Peyer's patch (tissue), 4 donors: ENCODE measurements at places on chromosomes 12 and 14. TPM values are rescaled to one million over a fixed set of nuclear protein-coding genes. Genes with fewer than 3 reads are reported as not detected.

The TAMALIN gene
- total RNA-seq = 1.2 TPM

The NPAS3 gene
- 2.1 TPM for total RNA-seq

The ITGB7 gene
- total RNA-seq = 4.8 TPM

The NDRG2 gene
- total RNA-seq = 130 TPM

The PSME2 gene
- total RNA-seq = 119 TPM

The WNT1 gene
- total RNA-seq = not detected

The HOXC4 gene
- total RNA-seq = 1.9 TPM

The ADCY4 gene
- 12.1 TPM for total RNA-seq

The KRT73 gene
- 0.40 TPM for total RNA-seq

The SLCO1B1 gene
- total RNA-seq = not detected

The REP15 gene
- 23.8 TPM for total RNA-seq

The PTPRB gene
- 38.8 TPM for total RNA-seq

The AQP2 gene
- not detected for total RNA-seq

The CLEC4A gene
- not detected for total RNA-seq

The OR6C2 gene
- total RNA-seq = not detected

The OTOGL gene
- 0.28 TPM for total RNA-seq

The ITPR2 gene
- 66.7 TPM for total RNA-seq

The ABCC9 gene
- total RNA-seq = 2.4 TPM

The GPR68 gene
- 1.5 TPM for total RNA-seq

The NEUROD4 gene
- total RNA-seq = not detected

The B4GALNT3 gene
- 14.5 TPM for total RNA-seq

The IL31 gene
- total RNA-seq = not detected

The KLRG1 gene
- total RNA-seq = 29.7 TPM

The TPPP2 gene
- total RNA-seq = not detected

The GUCY2C gene
- total RNA-seq = 176 TPM

The PTMS gene
- 53.4 TPM for total RNA-seq

The IL23A gene
- 5.8 TPM for total RNA-seq

The CCDC60 gene
- not detected for total RNA-seq

The RBM25 gene
- total RNA-seq = 88.8 TPM

The RPGRIP1 gene
- 3.3 TPM for total RNA-seq

The IL25 gene
- not detected for total RNA-seq

The TMEM30B gene
- 69.2 TPM for total RNA-seq

The ADGRD1 gene
- 42.9 TPM for total RNA-seq

The KLRC4 gene
- total RNA-seq = 5.6 TPM

The B4GALNT1 gene
- not detected for total RNA-seq

The ZC2HC1C gene
- 18.3 TPM for total RNA-seq

The MEG3 gene
- total RNA-seq = 26.9 TPM

The SLC7A8 gene
- 21.9 TPM for total RNA-seq

The TAS2R9 gene
- not detected for total RNA-seq

The SYT1 gene
- total RNA-seq = 4.1 TPM

The C12orf42 gene
- 18.2 TPM for total RNA-seq

The SOCS2 gene
- 33.4 TPM for total RNA-seq

The LRRC9 gene
- 5.1 TPM for total RNA-seq

The FGF23 gene
- total RNA-seq = not detected

The PPP4R4 gene
- not detected for total RNA-seq

The SMIM41 gene
- total RNA-seq = not detected

The BCL7A gene
- 3.3 TPM for total RNA-seq

The ENDOU gene
- total RNA-seq = not detected

The MSRB3 gene
- total RNA-seq = 11.1 TPM

The POTEG gene
- not detected for total RNA-seq

The CFAP73 gene
- not detected for total RNA-seq

The TMBIM6 gene
- total RNA-seq = 652 TPM

The MYF5 gene
- total RNA-seq = not detected

The MSI1 gene
- 2.9 TPM for total RNA-seq

The GNG2 gene
- total RNA-seq = 13.0 TPM

The CPNE8 gene
- total RNA-seq = 9.4 TPM

The PLEKHD1 gene
- total RNA-seq = not detected

The KIF5A gene
- total RNA-seq = 1.8 TPM

The CLEC4D gene
- not detected for total RNA-seq
